DMS79 (cell line): ENCODE measurements at places on chromosomes 7 and 10.

DNA sequence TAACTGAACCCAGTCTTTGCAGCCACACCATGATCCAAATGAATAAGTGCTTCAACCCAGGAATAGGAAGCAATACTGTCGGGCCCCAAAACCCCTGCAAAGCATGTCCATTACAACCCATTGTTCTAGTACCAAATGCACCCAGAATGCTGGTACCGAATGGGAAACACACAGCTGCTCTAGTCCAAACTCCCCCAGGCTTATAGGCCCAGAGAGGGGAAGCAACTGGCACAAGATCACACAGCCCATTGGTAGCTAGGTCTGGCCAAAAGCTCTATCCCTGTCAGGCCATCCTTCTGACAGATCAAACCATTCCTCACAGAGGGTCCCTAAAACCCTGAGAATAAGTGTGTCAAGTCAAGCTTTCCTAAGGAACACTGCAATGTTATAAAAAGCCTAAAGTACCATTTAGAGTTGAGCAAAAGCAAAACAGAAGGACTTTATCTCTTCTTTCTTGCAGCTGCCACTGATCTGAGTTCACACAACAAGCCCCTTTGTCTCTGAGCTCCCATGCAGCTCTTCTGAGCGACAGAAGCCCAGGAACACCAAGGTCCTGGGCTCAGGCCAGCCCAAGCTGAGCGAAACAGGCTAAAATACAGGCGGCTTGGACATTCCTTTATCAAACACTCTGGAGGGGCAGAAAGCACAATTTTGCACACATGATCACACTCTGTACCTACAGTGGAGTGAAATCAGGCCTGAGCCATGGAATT is 116.7 kb downstream of the SGMS1 start:
- DNase-seq: no peak

DNA sequence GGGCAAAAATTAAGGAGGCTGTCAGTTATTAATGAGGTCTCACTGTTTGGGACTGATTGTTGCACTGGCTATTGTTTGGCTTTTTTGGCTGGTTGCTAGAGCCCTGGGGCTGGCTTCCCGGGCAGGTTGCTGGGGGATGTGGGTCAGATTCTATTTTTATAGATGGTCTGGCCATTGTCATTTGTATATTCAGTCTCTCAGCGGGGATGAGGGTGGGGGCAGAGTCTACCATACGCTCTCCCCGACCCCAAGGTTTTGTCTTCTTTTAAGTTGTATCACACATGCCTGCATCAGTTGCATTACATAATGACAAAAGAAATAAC is 84.3 kb upstream of the GRB10 start:
- no peak for DNase-seq

DNA sequence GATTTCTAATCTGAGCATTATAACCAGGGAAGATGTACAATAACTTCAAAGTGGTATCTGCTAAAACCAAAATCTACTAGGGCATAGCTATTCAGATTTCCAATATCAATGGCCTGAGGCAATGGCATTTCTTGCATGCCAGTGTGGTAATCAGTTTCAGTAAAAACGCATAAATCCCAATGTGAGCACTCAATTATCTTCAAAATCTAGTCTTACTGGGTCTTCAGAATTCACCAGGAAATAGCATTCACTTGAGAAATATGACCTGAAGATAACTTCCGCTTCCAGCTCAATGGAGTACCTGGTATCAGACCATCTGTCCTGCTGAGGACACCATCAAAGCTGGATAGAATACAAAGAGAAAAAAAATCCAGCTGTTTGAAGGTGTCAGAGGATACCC is 72.4 kb downstream of the TRIL start:
- no peak for DNase-seq

DNA sequence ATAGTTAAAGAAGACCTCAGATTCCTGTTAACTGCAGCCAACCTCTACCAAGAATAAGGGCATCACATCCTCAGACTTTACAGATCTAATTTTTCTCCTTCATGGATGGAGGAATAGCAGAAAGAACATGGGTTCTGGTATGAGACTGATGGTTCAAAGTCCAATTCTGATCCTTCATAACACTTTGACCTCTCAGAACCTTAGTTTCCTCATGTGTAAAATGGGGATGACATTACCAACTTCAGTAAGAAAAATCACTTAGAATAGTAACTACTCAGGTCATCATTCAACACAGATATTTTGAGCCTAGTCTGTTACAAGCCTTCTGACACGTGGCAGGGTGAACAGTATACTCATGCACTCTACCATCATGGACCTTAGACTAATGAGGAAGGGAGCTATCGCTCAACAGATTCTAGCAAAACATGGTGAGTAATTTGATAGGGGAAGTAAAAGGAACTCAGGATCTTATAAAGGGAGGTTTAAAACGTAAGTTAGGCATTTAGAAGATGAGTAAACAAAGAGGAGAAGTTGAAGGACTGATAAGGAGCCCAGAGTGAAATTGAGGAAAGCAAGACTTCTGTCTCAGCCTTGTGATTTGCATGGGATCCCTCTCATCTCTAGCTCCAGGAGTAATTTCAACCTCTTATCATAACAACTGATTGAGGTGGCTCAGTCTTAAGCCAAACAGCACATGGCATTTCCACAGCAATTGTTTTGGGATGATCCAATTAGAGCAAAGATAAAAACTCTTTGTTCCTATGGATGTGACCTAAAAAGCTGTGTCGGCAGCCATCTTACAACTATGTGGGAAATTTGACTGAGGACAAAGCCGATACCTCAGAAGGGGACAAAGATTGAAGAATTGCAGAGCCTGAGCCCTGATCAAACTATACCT is 69.2 kb upstream of the TCF7L2 start:
- no peak for DNase-seq

DNA sequence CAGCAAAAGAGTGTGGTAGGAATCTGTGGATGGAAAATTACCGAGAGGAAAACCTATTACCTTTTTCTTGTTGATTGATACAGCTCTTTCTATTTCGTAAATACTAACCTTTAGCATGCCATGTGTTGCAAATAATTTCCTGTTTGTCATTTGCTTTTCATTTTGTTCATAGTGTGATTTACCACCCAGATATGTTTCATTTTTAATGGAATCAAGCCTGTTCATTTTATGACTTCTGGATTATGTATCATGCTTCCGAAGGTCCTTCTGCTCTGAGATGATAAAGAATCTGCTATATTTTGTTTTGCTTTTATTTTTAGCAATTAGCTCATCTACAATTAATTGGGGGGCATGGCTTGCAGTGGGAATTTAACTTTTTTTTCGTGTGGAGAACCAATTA is 46.5 kb downstream of the INPP5F start:
- DNase-seq: no peak

GRCh38 chr10:95208702-95209391 is 14.8 kb downstream of the ACSM6 start:
- no peak for DNase-seq
